ENCODE measurements at places on chromosomes 3 and 15.
A peak's percentile ranks its signal among the peaks of the same experiment; 100 is the strongest.

DNA sequence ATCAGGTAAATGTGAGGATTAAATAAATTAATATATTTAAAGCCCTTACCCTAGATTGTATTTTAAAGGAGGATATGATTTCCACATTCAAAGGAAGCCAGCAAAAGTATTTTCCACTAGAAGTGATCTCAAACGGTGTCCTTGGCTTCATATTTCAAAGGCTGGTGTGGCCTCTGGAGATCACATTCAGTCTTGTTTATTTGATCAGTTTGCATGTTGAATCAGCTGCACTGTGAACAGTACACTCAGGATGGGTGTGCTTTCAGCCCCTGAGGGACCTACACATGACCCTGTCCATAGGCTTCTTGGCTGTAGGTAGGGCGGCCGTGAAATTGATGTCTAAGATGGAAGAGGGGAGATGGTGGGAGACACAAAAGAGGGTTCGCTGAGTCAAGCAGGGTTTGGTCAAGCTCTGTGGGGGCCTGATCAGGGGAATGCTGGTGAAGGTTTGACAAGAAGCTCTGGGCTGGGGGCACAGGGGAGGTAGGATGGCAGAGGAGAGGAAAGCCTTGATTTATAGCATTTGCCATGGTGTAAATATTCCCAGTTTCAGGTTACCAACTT is 21.9 kb downstream of the CYP8B1 start:
- DNase-seq, result no peak

DNA sequence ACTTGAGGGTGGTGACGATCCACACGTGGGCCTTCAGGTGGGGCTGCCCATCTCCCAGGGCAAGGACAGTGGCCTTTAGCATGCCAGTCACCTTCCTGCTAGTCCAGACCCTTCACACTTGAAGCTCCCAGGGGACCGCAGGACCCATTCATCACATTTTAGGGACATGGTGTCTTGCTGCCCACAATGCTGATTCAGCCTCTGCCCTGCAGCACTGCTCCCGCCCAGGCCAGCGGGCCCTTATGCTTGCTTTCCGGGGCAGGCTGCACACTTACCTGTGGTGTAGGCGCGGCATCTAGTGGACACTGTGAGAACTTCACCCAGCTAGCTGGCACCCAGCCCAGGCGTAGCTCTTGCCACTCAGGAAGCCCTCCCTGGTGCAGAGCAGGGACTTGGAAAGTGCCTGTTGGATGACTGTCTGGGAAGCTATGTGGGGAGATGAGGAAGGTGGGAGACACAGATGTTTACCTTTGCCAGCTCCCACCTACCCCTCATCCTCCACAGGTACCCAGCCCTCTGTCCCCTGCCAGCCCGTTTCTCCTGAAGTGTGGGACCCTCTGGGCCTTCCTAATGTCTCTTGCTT is 26.3 kb upstream of the NR2C2 start:
- DNase-seq, result peak; percentile 69

GRCh38 chr15:85684174-85684710 is 110.5 kb downstream of the KLHL25 start:
- no peak for DNase-seq

DNA sequence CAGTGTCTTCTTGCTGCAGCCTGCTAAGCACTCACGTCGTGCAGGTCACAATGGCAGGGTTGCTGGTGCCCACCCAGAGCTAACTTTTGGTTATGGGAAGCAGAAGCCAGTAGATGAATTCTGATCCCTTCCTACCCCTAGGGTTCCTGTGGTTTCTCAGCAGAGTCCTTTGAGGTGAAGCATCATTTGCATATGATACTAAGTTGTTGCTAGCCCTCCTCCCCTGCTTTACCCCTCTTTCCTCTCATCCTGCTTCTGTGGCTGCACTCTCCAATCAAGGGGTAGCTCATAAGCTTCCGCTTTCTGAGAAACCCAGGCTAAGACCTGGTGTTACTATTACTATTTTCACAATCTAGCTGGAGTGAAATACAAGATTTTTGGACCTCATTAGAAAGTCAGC is 22.1 kb upstream of the HEG1 start:
- no peak for DNase-seq

GRCh38 chr3:170764017-170764416 is 106.0 kb downstream of the RPL22L1 start:
- no peak for DNase-seq

DNA sequence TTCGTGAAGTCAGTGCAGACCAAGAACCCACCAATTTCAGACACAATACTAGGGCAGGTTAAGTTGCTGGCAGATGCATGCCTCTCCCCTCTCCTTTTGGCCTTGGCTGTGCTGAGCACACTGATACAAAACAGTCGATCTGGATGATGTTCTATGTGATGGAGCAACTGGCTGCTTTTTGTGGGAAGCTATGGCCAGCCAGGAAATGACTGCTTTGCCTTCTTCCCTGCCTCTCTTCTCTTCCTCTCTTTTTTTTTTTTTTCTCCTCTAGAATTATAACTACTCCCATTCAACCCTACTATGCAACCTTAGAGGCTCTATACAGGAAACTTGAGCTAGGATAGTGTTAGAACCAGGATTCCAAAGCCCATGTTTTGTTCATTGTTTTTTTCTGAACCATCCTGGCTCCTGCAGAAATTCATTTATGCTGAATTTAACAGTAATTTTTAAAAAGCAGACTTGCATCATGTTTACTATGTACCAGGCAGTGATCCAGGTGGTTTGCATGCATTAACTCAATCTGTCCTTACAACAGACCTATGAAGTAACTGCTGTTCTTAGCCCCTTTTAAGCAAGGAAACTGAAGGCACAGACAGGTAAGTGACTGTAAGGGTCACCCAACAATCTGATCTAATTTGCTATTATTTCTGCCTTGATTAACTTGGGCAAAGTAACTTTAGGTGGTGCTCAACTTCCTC is 62.9 kb downstream of the PLD1 start:
- DNase-seq, result no peak

GRCh38 chr3:127792541-127793292 is 29.6 kb downstream of the MGLL start:
- no peak for DNase-seq

GRCh38 chr15:76996526-76997401 is 1.8 kb downstream of the PSTPIP1 start:
- DNase-seq, result peak; percentile 62

DNA sequence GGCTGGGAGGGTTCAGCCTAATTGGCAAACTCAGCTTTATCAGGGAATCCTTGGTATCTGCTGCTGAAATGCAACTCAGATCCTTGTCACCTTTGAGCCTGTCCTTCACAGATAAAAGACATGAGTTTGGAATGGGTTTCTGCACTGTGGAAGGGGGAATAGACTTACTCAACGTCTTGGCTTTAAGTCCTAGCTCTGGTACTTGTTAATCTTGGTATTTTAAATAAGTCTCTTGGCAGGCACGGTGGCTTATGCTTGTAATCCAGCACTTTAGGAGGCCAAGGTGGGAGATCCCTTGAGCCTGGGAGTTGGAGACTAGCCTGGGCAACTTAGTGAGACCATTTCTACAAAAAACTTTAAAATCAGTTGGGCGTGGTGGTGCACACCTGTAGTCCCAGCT is 55.1 kb upstream of the ATOSA start:
- DNase-seq, result no peak

DNA sequence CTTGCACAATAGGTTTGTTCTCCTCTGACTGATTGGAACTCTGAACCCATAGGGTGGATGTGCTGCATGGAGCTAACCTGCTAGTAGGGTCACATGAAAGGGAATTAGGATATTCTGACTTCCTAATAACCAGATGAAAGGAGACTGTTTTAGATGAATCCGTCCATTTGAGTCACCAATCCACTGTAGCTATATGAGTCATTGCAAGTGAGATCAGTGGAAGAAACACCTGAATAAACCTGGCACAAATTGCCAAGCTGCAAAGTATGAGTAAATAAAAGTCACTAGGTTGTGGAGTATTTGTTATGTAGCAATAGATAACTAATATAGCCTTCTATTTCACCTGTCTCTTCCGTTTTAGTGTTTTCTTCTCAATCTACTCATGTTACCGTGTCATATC is 584.4 kb downstream of the PDCD6IP start:
- DNase-seq, result no peak

DNA sequence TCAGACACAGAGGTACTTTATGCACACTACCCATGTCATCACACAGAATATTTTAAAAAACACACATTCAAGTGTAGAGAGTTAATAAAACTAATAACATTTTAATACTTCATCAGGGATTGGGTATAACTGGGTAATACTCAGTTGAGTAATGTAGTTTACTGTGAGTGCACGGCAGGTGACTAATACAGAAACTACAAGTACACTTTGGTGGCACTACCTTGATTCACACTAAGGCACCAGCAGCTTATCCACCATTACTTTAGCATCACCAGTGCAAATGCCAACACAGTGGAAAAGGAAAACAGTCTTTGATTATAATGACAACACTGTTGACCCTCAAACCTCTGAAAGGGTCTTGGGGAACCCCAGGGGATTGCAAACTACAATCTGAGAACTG is 33.6 kb downstream of the ZNF280D start:
- DNase-seq, result no peak

DNA sequence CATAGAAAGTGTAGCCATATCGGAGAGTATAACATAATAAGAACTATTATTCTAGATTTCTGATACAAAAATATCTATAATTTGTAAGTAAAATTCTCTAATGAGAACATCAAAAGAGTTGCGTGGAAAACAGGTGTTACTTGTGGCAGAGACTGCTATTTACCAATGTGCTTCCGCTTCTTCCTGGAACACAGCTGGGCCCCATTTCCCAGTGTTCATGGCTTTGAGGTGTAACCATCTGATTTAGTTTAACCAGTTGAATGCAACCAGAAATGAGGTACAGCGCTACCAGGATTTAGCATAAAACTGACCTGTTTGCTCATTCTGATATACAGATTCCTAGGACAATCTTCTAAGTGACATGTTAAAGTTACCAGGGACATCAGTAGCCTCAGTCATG is 1055.2 kb downstream of the IGSF11 start:
- DNase-seq, result no peak

GRCh38 chr15:33086500-33087121 is 107.9 kb downstream of the FMN1 start:
- DNase-seq, result no peak

DNA sequence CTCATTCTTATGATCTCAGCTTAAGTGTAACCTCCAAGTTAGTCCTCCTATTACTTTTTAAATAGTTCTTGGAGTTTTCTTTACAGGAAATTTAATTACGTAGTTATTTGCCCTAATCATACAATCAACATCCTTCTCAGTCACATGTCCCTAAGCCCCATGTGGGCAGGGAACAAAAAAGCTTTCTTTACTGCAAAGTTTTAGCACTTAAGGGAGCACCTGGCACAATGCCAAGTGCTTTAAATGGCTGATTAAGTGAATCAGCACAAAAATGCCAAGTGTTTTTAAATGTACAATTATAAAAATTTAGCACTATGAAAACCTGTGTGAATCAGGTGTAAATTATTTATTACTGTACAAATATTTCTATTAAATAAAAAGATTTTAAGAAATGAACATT is 445.3 kb downstream of the C3orf38 start:
- DNase-seq, result no peak

- peak; percentile 90 for DNase-seq
Observed at GRCh38 chr3:28241221-28242160, at the start of gene CMC1. CMC1 (plus strand) TSS chr3:28241619; CDS start chr3:28241794, 175 bp downstream.

- DNase-seq, result no peak
Observed at GRCh38 chr15:55796321-55796965, 53.5 kb upstream of the PRTG start.

- no peak for DNase-seq
Observed at GRCh38 chr3:13141991-13142412, 68.8 kb upstream of the IQSEC1 start.

DNA sequence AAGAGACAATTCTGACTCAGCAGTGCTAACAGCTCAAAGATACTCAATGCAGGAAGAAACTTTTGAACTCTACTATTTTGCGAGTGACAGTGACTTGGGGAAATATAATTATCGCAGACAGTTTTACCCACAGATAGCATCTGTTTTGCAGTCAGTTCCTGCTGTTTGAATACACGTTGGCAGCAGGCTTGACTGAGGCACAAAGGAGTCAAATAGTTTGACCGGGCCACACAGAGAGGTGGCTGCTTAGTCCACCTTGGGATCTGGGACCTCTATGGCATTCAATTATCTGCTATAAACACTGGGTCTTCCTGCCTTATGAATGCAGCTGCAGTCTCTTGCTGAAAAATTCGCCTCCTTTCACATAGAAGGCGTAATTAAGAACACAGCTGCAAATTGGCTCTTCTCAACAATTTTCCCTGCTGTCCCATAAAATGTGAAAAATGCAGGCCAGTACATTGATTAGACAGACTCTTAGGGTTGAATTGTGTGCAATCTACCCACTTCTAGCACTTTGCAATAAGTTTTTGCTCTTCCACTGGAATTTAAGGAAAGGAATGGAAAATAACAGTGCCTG is 56.5 kb downstream of the OTOL1 start:
- no peak for DNase-seq

DNA sequence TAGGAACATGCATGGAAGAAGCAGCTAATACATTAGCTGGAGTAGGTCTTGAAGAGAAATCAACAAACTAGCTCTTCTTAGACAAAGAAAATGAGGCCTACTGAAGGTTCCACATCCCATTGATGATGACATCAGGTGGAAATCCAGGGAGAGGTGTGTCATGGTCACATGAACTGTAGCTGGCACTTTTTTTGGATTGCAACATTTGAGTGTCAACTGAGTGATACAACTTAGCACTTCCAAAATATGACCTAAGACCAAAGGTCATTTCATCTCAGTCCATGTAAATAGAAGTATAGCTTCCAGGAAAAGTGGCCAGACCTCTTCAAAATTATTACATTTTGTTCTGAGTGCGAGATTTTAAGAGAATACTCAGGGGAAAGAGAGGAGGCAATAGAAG is 117.2 kb upstream of the MEIS2 start:
- no peak for DNase-seq

- DNase-seq, result no peak
Observed at GRCh38 chr3:170419557-170420087, 954 bp downstream of the CLDN11 start.

DNA sequence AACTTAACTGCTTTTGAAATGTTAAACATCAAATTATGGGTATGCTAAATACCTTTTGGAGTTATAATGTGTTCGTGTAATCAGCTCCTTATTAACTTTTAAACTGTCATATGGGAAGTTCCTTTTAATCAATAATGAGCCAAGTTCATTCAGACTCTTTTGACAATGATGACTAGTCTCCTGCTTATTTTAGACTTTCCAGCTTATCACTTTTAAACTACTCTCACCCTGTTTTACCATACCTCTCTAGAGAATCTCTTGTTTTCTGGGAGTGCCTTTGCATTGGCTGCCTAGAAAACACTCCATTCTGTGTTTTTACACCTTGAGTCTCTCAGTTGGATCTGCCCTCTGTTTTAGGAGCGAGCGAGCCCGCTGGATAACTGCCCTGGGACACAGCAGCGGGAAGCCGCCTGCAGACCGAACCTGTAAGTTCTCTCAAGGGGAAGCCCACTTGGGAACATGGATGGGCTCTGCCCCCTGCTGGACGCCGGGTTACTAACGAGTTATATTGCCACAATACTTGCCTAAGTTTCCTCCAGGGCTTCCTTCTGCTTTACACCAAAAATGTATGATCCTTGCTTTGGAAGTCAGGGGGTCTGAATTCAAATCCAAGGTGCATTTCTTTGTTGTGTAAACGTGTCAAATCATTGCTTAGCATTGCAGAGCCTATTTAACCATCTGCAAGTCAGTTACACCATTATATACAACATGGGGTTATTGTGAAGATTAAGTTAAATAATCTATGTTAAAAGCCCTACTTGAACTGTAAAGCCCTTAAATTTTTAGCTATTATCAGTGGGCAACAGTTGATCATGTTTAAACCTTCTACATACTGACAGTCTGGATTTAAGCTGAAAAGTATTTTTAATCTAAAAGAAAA is 71.3 kb downstream of the DHX36 start:
- peak; percentile 59 for DNase-seq
